Smooth muscle cell of the pulmonary artery (primary cell): ENCODE measurements at places on chromosomes 13 and 19. TPM values are rescaled to one million over a fixed set of nuclear protein-coding genes. Genes with fewer than 3 reads are reported as not detected.

Gene PROZ
- not detected in 2 replicates for total RNA-seq

Gene CDC42EP5
- 17.4 and 21.0 TPM in 2 replicates for total RNA-seq

Gene TMEM38A
- 5.1 and 8.3 TPM in 2 replicates for total RNA-seq

Gene KISS1R
- not detected in 2 replicates for total RNA-seq

Gene ZFP36
- total RNA-seq: 3.0 and 3.3 TPM in 2 replicates

Gene MEDAG
- total RNA-seq: 21.9 and 54.2 TPM in 2 replicates

Gene EPSTI1
- total RNA-seq: 2.9 TPM in 2 replicates

Gene C19orf38
- total RNA-seq: 0.65 and 0.86 TPM in 2 replicates

Gene LILRA1
- not detected in 2 replicates for total RNA-seq

Gene SLC10A2
- total RNA-seq: not detected in 2 replicates

Gene PLK5
- total RNA-seq: 0.13 TPM in 1 of 2 replicates, not detected in the other

Gene KLK8
- not detected in 2 replicates for total RNA-seq

Gene ZSCAN1
- 0.46 TPM in 1 of 2 replicates, not detected in the other for total RNA-seq

Gene NOVA2
- total RNA-seq: 0.20 and 1.1 TPM in 2 replicates

Gene ZNF667
- total RNA-seq: 7.8 and 12.9 TPM in 2 replicates

Gene SIGLEC8
- not detected in 2 replicates for total RNA-seq

Gene WDR88
- total RNA-seq: not detected in 2 replicates

Gene GNG8
- not detected in 2 replicates for total RNA-seq

Gene UPF1
- total RNA-seq: 71.8 and 84.5 TPM in 2 replicates

Gene YIF1B
- 103 and 109 TPM in 2 replicates for total RNA-seq

Gene MATK
- 0.13 TPM in 1 of 2 replicates, not detected in the other for total RNA-seq

Gene MCEMP1
- not detected in 2 replicates for total RNA-seq

Gene KCNK6
- total RNA-seq: 9.3 and 13.0 TPM in 2 replicates

Gene LGI4
- total RNA-seq: 0.59 and 1.5 TPM in 2 replicates

Gene KIRREL2
- not detected in 2 replicates for total RNA-seq

Gene TPTE2
- not detected in 2 replicates for total RNA-seq

Gene CCL25
- total RNA-seq: not detected in 2 replicates

Gene SLC39A3
- total RNA-seq: 24.3 and 33.6 TPM in 2 replicates

Gene ZNF549
- 6.5 and 7.2 TPM in 2 replicates for total RNA-seq

Gene OXGR1
- total RNA-seq: not detected in 2 replicates

Gene LGALS7B
- total RNA-seq: not detected in 2 replicates

Gene KASH5
- total RNA-seq: not detected in 2 replicates

Gene ZNF730
- 0.17 and 0.26 TPM in 2 replicates for total RNA-seq

Gene CYP2F1
- not detected in 2 replicates for total RNA-seq

Gene CEACAM8
- total RNA-seq: not detected in 2 replicates

Gene SULT2A1
- total RNA-seq: not detected in 2 replicates

Gene MEIS3
- 29.7 and 50.3 TPM in 2 replicates for total RNA-seq

Gene TNFRSF19
- 3.0 and 8.0 TPM in 2 replicates for total RNA-seq

Gene MUC16
- not detected in 2 replicates for total RNA-seq

Gene CEACAM4
- total RNA-seq: not detected in 2 replicates

Gene ZNF813
- 2.7 and 3.6 TPM in 2 replicates for total RNA-seq

Gene PSG7
- 0.30 TPM in 1 of 2 replicates, not detected in the other for total RNA-seq

Gene VSIG10L
- total RNA-seq: 0.91 and 1.2 TPM in 2 replicates

Gene ZNF850
- 2.0 and 3.0 TPM in 2 replicates for total RNA-seq

Gene KLK15
- total RNA-seq: not detected in 2 replicates

Gene MISP
- total RNA-seq: 0.10 and 0.13 TPM in 2 replicates

Gene ZNF790
- total RNA-seq: 7.4 and 8.1 TPM in 2 replicates

Gene ATP11A
- 13.6 and 23.8 TPM in 2 replicates for total RNA-seq

Gene SIRT2
- 47.3 and 50.2 TPM in 2 replicates for total RNA-seq

Gene ZNF175
- total RNA-seq: 8.9 and 9.1 TPM in 2 replicates

Gene SERPINE3
- total RNA-seq: not detected in 2 replicates

Gene FPR2
- 0.07 TPM in 1 of 2 replicates, not detected in the other for total RNA-seq

Gene LIM2
- not detected in 2 replicates for total RNA-seq

Gene AMER2
- not detected in 2 replicates for total RNA-seq

Gene LMO7
- total RNA-seq: 376 and 529 TPM in 2 replicates

Gene NANOS2
- not detected in 2 replicates for total RNA-seq

Gene DMAC2
- 28.6 and 33.4 TPM in 2 replicates for total RNA-seq

Gene GPC6
- total RNA-seq: 54.6 and 151 TPM in 2 replicates

Gene MAST3
- total RNA-seq: 8.4 and 8.5 TPM in 2 replicates
